Vagina (tissue), 2 donors: ENCODE measurements at places on chromosomes 5 and 9. TPM values are rescaled to one million over a fixed set of nuclear protein-coding genes. Genes with fewer than 3 reads are reported as not detected.

DNA sequence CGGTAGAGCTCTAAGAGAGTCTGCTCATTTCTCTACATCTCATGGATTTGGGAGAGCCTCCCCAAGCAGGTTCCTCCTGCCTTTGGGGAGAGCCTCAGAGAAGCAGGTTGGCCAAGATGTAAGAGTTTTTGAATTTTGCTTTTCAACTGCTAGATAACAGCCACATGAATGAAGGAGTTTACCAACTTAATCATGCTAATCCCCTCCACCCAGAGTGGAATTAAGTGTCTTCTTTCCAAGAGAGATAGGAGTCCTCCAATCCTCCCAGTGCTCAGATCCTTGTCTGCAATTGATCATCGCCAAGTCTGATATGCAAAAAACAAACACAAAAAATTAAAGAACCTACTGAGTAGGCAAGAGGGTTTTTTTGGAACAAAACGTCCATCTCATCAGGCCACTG, 99.4 kb upstream of the MAP3K1 start:
- no peak for DNase-seq

DNA sequence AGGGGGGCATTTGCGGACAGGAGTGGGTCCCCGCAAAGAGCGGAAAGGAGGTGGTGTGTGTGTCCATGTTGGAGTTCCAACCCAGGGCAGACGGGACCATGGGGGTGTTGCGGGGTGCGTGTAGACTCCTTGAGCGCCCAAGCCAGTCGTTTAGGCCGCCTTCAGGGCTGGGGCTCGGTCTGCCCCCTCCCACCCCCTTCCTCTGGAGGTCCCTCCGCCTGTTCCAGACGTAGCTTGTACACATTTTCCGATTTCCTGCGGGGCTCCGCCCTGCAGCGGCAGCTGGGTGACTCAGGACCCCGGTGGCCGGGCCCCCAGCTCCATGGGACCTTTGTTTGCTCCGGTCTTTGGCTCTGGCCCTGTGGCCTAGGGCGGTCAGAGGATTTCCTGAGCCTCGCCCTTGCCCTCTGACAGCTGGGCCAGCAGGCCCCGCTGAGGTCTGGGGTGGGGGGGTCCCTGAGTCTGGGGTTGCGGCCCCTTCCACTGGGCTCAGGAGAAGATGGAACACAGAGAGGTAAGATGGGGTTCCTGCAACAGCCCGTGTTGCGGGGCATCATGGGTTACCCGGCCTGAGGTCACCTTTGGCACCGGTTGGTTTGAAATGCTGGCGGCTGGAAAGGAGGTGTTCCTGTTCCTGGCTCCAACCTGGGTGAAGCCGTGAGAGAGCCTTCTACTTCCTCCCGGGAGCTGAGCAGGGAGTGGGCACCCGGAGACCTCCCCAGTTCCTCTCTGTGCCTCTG, 1.5 kb downstream of the PKN3 start:
- DNase-seq, result no peak

GRCh38 chr9:19701991-19702390, 86.8 kb downstream of the SLC24A2 start:
- no peak for DNase-seq

WNT8A gene
- total RNA-seq, result not detected

OR13C5 gene
- not detected for total RNA-seq

DEPDC1B gene
- 0.74 TPM for total RNA-seq

CACFD1 gene
- total RNA-seq, result 9.1 TPM
